Thoracic aorta (tissue), 2 donors: ENCODE measurements at places on chromosomes 12 and 14. TPM values are rescaled to one million over a fixed set of nuclear protein-coding genes. Genes with fewer than 3 reads are reported as not detected.

- no peak overlapping the region for H3K27ac ChIP-seq
- no peaks in the 10 kb centered on the region for H3K27me3 ChIP-seq
- H3K36me3 ChIP-seq, result no peaks in the 10 kb centered on the region
- no peak for DNase-seq
Observed at GRCh38 chr12:23621900-23622299, 327.6 kb downstream of the SOX5 start.

DNA sequence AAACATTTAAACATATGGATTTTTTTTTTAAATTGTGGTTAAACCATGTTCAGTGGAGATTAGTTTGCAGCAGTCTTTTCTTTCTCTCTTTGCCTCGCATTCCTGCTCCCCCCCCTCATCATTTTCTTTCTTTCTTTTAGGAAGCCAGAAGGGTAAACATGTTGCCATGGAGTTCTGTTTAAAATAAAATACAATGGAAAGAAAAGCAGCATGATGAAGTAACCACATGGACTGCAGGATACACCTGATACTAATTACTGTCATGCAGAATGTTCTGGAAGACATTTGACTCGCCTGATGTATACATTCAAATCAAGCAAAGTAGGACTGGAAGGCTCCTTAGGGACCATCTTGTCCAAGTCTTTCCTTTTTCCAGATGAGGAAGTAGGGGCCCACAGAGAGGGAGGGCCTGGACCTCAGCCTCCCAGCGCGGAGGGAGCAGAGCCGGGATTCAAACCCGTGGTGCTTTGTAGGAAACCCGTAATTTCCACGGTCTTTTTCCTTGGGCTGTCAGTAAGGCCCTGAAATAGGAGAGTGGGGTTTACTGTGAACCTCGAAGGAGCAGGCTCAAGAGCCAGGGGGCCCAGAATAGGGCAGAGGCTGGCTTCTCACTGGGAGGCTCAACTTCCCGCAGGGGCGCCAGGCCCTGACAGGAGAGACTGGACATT lies 2.4 kb upstream of the MEG3 start:
- no peaks in the 10 kb centered on the region for H3K36me3 ChIP-seq
- no peak for DNase-seq
- H3K27ac ChIP-seq, result no peak overlapping the region
- no peaks in the 10 kb centered on the region for H3K4me1 ChIP-seq
- H3K4me3 ChIP-seq, result no peak overlapping the region

GRCh38 chr12:108462686-108463085 lies 52.4 kb upstream of the FICD start:
- DNase-seq, result no peak
- H3K27ac ChIP-seq, result no peak overlapping the region
- no peaks in the 10 kb centered on the region for H3K27me3 ChIP-seq
- no peak overlapping the region for H3K4me3 ChIP-seq

GRCh38 chr12:56267443-56268071 lies 815 bp downstream of the COQ10A start:
- no peaks in the 10 kb centered on the region for H3K27me3 ChIP-seq
- no peak for DNase-seq
- peak overlapping the region; percentile 98 for H3K27ac ChIP-seq
- peak overlapping the region; percentile 98 for H3K4me3 ChIP-seq

The HSPA2 gene
- total RNA-seq, result 28.5 TPM

The RND1 gene
- total RNA-seq, result 2.6 TPM

DNA sequence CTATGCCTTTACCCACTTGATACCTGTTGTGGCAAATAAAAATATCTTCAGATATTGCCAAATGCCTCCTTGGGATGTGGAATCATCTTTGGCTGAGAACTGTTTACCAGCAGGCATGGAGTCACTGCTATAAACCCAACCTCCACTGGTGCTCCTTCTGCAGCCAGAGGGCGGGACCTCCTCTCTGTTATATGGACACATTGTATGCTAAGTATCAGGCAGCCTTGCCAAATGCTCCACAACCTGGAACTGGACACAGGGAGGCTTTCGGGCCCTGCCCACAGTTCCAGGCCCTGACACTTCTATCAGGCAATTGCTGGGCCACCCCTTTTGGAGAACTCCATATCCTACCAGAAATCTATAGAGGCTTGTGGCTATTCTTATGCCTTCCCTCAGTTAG lies 201.0 kb downstream of the TMX1 start:
- no peak overlapping the region for H3K4me3 ChIP-seq
- no peak for DNase-seq
- no peaks in the 10 kb centered on the region for H3K27me3 ChIP-seq

The PMCH gene
- total RNA-seq, result not detected

GRCh38 chr12:94498073-94498472 lies 38.4 kb upstream of the CEP83 start:
- no peaks in the 10 kb centered on the region for H3K27me3 ChIP-seq
- no peak for DNase-seq
- H3K4me1 ChIP-seq, result no peaks in the 10 kb centered on the region
- no peaks in the 10 kb centered on the region for H3K36me3 ChIP-seq
- H3K27ac ChIP-seq, result no peak overlapping the region

The CCNT1 gene
- 20.3 TPM for total RNA-seq

GRCh38 chr12:49621651-49622500 lies 1.5 kb upstream of the PRPF40B start:
- H3K27me3 ChIP-seq, result no peaks in the 10 kb centered on the region
- H3K27ac ChIP-seq, result peak overlapping the region; percentile 74
- peaks cover 15% of the 10 kb centered on the region for H3K4me1 ChIP-seq
- H3K4me3 ChIP-seq, result peak overlapping the region; percentile 86

DNA sequence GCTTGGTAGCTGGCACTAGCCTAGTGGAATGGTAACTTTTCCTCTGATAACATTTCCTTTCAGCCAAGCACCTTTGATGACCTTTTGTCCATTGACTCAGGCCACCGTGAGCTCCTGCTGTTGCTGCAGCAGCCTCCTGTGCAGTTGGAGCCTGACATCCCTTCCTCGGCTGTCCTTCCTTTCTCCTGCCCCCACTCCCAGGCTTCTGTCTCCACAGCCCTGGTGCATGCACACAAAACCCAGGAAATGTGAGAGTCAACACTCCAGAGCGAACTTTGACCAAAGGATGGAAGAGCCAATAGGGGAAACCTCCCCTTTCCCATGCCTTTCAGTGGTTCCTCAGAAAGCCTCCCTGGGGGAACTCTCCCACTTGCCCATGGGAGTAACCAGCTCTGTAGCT lies 115.0 kb downstream of the TMEM260 start:
- no peaks in the 10 kb centered on the region for H3K4me1 ChIP-seq
- no peaks in the 10 kb centered on the region for H3K27me3 ChIP-seq

The TAS2R7 gene
- total RNA-seq, result not detected
